ENCODE measurements at places on chromosomes 2 and 18.

DNA sequence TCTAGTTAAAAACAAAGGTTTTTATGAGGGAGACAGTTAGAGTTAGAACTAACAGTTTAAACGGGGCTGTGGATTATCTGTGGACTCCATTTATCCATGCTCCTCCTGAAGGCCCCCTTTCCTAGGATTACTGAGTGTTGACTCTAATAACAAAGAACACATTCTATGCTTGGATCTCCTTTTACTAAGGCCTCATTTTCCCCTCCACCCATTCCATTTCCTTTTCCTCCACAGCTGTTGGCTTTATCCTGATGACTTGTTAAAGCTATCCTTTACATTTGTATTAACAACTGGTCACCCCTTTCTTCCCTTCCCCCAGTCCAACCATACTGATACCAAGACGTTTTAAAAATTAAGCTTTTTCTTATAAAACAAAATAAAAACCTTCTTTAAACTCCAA, 220.6 kb downstream of the SRBD1 start:
- DNase-seq: no peak

DNA sequence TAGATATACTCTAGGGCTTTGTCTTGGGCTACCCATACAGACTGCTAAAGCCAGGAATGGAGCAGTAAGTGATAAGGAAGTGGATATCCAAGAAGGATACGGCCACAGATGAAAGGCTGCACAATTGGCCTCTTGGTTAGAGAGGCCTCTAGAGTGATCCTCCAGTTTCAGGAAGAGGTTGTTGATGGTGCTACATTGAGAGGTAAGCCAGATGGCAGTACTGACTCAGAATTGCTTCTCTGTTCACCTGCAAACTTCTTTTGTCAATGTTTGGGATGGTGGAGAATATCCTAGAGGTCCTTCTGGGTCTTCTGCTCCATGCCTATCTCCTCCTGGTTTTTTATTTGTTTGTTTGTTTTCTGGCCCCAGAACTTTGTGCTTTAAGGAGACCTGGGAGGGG, 226.8 kb upstream of the LRRTM1 start:
- DNase-seq: no peak

- DNase-seq: no peak
Measured at GRCh38 chr18:741931-742512, 29.6 kb upstream of the ENOSF1 start.

- DNase-seq: no peak
Measured at GRCh38 chr18:36101943-36102342, 27.2 kb downstream of the SLC39A6 start.

GRCh38 chr2:58025150-58025933, 21.3 kb upstream of the VRK2 start:
- no peak for DNase-seq

DNA sequence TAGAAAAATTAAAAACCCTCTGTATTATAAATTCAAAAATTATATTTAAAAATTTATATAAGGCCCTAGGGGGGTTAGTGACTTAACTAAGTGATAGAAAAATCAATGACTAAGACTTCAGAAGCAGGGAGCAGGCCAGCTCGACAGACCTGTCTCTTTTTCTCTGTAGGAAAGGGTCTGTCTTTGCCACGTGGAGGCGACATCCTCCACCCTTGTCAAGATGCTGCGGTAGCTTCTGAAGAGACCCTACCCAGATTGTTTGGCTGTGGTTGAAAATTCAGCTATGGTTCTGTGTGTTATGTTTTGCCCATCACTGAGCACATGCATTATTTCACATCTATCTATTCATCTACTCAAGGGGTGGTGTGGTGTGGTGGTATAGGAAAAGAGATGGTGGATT, 8.2 kb upstream of the SLC4A3 start:
- no peak for DNase-seq

- DNase-seq: no peak
Measured at GRCh38 chr18:23194155-23194996, 59.1 kb downstream of the CABLES1 start.

DNA sequence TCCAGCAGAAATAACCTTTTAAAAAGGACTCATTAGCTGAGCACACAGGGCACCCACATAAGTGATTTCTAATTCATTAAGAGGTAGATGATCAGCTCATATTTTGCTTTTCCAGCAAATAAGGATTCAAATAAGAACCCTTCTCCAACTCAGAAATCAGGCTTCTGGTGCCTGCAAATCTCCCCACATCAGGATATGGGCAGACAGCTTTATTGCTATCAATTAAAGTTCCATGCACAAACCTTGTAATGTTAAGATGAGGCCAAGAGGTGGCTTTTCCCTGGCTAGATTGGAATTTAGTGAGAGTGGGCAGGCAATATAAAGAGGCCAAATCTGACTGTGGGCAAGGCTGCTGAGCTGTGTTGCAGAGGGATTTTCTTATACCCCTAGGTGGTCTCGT, 193.6 kb downstream of the SH3RF3 start:
- no peak for DNase-seq

- DNase-seq: no peak
Measured at GRCh38 chr2:131009713-131010475, 83.4 kb downstream of the FAM168B start.

- DNase-seq: no peak
Measured at GRCh38 chr2:189424961-189425360, 16.3 kb upstream of the WDR75 start.

DNA sequence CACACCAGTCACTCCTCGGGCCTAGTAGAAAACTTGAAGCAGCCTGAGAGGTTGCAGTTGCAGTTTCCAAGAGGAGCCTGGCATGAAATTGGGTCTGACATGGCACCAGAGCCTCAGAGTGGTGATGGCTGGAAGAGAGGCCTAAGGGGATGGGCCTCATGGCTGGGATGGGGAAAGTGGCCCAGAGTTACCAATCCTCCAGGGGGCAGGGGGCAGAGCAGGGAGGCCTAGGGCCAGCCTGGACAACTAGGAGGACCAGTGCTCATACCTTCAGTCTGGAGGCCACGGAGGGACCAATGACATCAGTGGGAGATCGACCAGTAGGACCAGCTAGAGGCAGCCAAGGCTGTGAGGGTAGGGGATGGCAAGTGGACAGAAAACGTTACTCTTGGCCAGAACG, 15.1 kb upstream of the ADCY3 start:
- no peak for DNase-seq

DNA sequence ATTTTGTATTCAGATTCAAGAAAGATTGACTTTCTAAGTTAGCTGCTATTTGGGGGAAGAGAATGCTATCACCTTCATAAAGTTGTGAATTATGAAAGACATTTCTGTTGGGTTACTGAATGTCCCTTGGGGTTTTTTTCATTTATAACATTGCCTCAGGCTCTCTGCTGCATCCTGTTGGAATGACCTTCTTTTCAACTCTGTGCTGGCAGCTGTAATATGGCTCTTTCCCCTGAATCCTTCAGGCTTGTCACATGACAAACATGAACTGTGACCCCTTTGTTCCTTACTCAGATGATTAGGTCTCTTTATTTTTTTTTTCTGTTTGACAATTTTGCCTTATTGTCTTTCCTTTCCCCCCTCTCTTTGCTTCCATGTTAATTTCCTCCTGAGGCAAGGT, 159.8 kb downstream of the TAF4B start:
- DNase-seq: no peak

GRCh38 chr2:155944218-155944617, 388.3 kb downstream of the NR4A2 start:
- DNase-seq: no peak

DNA sequence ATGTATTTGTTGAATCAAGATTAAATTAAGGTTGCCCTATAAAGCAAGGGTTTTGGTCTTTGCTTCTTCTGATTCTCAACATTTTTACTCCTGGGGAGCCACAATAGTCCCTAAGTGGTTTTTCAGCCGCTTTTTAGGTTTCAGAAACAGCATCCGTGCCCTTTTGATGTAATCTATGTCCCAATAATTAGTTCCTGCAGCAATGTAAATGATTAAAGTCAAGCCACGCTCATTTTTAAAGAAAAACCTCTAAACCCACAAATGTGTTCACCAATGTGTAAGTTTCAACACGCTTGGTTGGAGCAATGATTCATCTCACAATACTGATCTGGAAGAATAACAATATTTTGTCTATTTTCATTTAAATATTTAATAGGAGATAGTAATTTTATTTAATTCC, 5.6 kb downstream of the ARL4C start:
- DNase-seq: no peak

GRCh38 chr2:203225423-203226039, 13.3 kb upstream of the CYP20A1 start:
- DNase-seq: no peak

- DNase-seq: no peak
Measured at GRCh38 chr18:3653851-3654441, 204.0 kb downstream of the TGIF1 start.

GRCh38 chr2:156401861-156402260, 34.3 kb upstream of the GPD2 start:
- DNase-seq: no peak

GRCh38 chr2:74764429-74765272, 69.3 kb upstream of the HK2 start:
- DNase-seq: no peak

DNA sequence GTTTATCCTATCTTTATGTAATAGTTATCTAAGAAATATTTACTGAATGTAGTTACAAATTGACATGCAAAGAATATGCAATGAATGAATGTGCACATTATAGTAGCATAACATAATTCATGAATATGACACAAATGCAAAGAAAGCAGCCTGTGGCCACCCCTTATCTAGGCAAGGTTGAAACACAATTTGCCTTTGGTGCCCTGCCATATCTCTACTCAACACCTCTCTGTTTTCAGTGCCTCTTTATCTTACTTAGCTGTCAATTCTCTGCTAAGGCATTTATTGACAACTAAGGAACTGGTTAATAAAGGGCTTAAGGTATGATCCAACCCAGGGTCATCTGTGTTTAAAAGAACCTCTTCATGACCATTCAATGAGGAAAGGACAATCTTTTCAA, 18.9 kb downstream of the REV1 start:
- DNase-seq: no peak

GRCh38 chr2:65156041-65156440, 26.1 kb upstream of the RAB1A start:
- no peak for DNase-seq

- DNase-seq: peak; percentile 79
Measured at GRCh38 chr2:230660294-230661060, 52.2 kb upstream of the CAB39 start.

GRCh38 chr2:215958257-215958656, 55.1 kb downstream of the MREG start:
- DNase-seq: no peak

DNA sequence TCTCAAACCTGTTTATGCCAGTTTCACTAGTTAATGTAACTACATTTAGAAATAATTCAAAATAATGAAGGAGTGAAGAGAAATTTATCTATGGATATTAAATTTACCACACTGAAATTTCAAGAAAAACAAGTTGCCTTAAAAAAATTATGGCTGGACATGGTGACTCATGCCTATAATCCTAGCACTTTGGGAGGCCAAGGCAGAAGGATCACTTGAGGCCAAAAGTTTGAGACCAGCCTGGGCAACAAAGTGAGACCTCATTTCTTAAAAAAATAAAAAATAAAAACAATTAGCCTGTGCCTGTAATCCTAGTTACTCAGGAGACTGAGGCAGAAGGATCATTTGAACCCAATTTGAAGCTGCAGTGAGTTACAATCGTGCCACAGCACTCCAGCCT, 29.9 kb downstream of the HDLBP start:
- DNase-seq: no peak

DNA sequence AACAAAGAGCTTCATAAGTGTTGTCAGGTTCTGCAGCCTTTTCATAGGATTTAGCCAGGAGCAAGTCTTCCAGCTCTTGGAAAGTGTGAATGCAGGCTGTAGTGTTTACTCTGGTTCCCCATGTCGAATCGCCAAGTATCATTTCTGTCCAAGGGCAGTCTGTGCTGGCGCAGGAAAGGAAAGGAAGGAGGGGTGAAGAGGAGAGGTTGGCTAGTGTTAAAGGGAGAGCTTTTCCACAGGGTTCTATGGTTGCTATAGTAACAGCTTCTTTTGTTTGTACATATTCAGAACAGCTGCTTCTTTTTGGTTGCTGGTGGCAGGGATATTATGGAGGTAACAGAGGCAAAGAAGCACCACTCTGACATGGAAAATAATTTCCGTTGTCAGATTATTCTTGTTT, 69.9 kb downstream of the KCNH7 start:
- no peak for DNase-seq

GRCh38 chr2:90069290-90069894, 1377.9 kb downstream of the RPIA start:
- DNase-seq: peak; percentile 18

DNA sequence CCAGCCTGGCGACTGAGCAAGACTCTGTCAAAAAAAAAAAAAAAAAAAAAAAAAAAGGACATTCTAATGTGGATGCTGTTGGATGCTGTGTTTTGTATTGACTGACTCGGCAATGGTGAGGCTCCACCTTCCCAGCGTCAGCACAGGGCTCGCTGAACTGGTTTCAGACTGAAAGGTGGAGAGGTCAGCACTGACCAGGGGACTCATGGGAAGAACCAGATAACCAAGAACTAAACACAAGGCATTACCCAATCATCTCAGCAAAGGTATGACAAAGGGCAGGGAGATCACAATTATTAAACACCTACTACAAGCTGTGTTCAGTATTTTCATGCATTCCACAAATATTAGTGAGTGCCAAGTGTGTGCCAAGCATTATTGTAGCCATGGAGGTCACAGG, 103.2 kb downstream of the LRATD1 start:
- no peak for DNase-seq

GRCh38 chr18:56413862-56414261, 224.5 kb downstream of the TXNL1 start:
- DNase-seq: no peak

DNA sequence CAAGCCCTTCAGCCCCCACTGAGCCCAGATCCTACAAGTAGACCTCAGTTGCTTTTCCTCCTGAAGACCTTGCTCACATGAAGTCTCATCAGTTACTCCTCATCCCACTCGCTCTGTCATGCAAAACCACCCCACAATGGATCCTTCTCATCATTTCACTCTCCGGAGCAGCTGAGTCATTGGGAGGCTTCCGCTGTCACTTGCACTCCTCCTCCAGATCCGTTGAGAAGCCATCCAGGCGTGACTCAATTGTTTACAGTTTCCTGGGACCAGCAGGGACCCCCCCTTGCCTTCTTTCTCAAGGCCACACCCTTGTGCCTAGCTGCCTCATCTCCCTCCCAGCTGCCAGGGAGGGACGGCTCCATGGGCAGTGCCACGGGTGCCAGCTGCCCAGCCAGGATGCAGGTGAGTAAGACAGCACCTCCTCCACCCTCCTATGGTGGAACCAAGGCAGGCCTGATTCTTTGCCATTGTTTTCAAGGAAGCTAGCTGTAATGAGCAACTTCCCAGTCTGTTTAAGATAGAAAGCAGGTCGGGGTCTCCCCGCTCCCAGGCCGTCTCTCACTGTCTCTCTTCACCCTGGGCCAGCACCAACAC, 16.3 kb downstream of the GPR55 start:
- peak; percentile 53 for DNase-seq

- no peak for DNase-seq
Measured at GRCh38 chr2:109454765-109455394, 158.9 kb downstream of the SEPTIN10 start.

DNA sequence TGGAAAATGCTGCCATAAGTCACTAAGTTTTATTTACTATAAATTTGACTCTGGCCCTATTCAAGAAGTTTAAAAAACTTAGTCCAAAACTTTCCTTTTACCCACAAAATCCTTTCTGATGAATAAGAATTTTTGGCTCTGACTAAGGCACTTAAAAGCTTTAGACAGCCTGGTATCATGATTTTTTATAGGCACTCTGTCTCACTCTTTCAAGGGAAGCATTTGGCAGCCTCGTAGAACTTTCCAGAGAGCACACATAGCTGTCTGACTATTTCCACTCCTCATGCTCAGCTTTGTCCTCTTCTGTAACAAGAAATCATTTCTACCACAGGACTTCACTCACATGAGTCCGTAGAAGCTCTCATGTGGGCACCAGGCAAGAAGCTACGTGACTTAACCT, 32.3 kb upstream of the XDH start:
- DNase-seq: no peak

GRCh38 chr18:58466636-58467205, 162.2 kb downstream of the ALPK2 start:
- DNase-seq: peak; percentile 58
